IMR-90 (cell line): ENCODE measurements at places on chromosomes 5 and 9. TPM values are rescaled to one million over a fixed set of nuclear protein-coding genes. Genes with fewer than 3 reads are reported as not detected.
A peak's percentile ranks its signal among the peaks of the same experiment; 100 is the strongest.

The PDGFRB gene
- 81.9 and 108 TPM in 2 replicates for total RNA-seq

The CCNJL gene
- total RNA-seq: 2.0 and 2.8 TPM in 2 replicates

The SPINK6 gene
- total RNA-seq: not detected in 2 replicates

The ENHO gene
- total RNA-seq: not detected in 2 replicates

DNA sequence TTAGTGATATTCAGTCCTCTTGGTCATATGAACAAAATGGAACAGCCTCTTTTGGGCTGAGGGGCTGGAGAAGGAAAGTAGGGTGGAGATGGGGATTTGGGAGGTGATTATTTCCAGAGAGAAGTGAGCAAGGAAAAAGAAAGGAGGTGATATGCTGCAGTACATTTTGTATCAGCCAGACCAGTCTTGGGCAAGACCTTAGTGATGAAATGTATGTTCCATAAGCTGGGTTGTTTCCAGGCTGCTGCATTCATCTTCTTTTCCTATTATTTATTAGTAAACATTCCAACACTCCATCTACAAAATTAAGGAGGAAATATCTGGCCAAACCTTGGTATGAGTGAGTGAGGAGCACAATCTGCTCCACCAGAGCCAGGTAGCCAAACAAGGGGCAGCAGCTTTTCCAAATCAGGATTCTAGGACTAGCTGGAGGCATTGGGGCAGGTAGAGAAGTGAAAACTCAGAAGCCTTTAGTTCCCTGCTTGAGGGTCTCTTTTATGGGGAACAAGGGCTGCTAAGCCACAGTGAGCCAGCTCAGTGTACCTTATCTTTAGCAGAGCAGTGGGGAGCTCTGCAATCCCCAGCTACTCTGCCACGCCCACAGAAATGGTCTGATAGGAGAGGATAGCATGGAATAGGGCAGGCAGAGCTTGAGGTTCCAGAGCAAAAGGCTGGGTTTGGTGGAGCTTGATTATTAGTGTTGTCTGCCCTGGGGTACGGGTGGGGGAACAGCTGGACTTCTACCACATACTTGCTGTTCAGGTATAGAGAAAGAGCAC lies 19.5 kb downstream of the RAD1 start:
- DNase-seq: no peak

- no peak for DNase-seq
Measured at GRCh38 chr5:82355496-82355895, 77.3 kb upstream of the RPS23 start.

- DNase-seq: no peak
Measured at GRCh38 chr9:2984491-2984890, 140.6 kb upstream of the PUM3 start.

GRCh38 chr9:127968700-127969383 lies 11.9 kb downstream of the EEIG1 start:
- peak; percentile 94 for DNase-seq

GRCh38 chr5:57221049-57221568 lies 47.2 kb downstream of the GPBP1 start:
- DNase-seq: peak; percentile 65

DNA sequence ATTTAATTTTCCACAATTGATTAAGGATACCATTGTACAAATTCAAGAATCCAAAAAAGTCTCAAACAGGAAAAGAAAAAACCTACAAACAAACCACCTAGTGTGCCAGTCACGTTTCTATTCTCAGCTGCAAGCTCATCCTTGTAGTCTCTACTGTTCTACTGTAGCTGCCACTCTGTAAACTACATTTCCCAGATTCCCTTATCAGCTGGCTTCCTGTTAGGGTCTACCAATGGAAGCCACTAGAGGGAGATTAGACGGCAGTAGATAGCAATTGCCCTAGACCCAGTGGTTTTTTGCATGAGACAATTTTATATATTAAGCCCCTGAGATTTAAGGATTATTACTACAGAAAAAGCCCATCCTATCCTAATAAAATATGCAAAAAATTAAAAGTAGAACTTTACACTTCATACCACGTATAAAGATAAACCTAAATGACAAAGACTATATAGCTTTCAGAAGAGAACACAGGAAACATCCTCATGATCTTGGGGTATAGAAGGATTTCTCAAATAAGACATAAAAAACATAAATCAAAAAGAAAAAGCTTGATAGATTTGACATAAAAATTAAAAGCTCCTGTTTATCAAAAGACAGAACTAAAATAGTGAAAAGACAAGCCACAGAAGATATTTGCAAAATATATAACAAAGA lies 37.4 kb downstream of the P4HA2 start:
- DNase-seq: peak; percentile 81

- DNase-seq: peak; percentile 67
Measured at GRCh38 chr5:138282920-138283742, 8.7 kb upstream of the GFRA3 start.

- DNase-seq: peak; percentile 97
Measured at GRCh38 chr5:78597068-78597973, 51.3 kb downstream of the LHFPL2 start.

GRCh38 chr5:6291961-6292360 lies 86.4 kb downstream of the MED10 start:
- DNase-seq: no peak
